ENCODE measurements at places on chromosomes 12 and 14.

GRCh38 chr12:114729731-114730130, 45.8 kb upstream of the TBX3 start:
- no peak for DNase-seq

- no peak for DNase-seq
Measured at GRCh38 chr14:91243074-91243471, 1.4 kb downstream of the GPR68 start.

DNA sequence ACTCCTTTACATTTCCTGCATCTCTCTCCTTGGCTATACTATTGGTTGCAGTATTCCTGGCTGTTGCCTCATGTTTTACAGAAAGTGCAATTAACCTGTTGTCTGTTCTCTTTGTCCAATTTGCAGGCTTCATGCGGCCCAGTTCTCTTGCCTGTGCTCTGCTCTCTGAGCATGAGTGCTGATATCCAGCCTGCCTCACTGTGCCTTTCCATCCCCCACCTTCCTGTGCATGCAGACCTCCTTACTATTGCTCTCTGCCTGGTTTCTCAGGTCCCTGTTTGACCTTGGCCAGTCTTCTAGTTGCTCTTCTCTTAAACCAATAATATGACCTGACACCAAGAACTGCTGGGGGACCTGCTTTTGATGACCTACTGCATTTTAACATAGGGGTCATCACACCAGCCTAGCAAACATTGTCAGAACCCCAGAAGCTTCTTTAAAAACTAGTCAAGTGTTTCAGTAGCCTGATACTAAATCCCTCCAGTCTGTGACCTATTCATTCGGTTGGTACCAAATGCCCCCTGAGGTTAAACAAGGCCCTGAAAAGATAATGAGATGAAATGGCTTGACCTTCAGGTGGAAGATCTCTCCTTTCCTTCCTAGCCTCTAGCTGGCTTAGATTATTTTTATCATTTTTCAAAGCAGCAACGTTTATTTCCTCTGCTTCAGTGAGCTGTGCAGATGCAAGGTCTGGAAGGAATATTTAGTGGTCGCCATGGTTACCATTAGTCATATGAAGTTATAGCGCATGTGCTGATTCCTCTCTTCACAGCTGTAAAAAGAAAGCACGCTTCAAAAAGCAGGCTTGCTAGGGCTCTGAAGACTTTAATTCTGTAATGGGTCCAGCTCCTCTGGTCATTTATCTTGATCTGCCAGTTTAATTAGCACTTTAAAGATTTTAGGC, 216.5 kb downstream of the PHLDA1 start:
- no peak for DNase-seq

DNA sequence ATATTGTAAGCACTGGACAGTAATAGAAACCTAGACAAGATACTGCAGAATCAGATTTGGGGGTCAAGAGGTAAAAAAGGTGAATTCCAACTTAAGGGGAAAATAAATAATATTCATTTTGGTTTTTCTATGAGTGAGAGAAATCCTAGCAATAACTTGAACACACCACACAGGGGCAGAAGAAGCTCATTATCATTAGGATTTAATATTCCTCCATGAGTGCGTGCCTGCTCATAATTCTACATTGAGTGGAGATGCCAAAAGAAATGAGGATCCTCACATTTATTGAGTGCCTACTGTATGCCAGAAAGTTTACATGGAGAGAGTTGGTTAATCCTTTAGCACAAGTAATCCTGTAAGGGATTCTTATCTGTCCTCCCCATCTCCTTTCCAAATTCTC, 40.5 kb upstream of the C14orf132 start:
- no peak for DNase-seq

DNA sequence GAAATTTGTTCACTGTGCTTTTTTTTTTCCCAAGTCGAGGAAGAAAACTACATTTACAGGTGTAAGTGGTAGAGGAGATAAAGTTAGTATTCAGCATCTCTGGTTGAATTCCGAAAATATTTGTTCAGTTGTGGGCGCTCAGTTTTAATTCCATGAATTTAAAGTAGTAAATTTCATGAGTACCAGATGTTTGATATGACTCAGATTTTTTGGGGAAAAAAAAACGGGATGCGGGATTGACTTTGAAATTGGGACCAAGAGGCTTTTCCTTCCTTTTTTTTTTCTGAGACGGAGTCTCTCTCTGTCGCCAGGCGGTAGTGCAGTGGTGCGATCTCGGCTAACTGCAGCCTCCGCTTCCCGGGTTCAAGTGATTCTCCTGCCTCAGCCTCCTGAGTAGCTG, 1.6 kb downstream of the TULP3 start:
- DNase-seq: no peak

DNA sequence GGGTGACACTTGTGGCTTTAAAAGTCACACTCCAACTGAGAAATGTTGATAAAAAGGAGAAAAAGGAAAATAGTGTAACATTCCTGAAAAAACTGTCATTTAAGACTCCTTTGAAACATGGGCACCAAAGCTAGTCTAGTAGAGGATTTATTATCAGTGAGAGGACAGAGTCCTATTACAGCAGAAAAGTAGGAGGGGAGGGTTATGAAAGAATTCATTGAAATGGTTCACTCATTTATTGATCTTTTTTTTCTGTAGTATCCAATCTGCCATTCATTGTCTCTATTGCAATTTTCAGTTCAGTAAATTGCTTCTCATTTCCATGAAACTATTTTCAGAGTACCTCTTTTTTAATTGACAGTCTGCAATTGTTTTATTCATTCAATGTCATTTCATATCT, 25.4 kb downstream of the PPM1A start:
- DNase-seq: no peak

GRCh38 chr14:54446161-54446693, 5.1 kb upstream of the CNIH1 start:
- DNase-seq: no peak

GRCh38 chr12:107976331-107976730, 152.8 kb upstream of the WSCD2 start:
- no peak for DNase-seq

DNA sequence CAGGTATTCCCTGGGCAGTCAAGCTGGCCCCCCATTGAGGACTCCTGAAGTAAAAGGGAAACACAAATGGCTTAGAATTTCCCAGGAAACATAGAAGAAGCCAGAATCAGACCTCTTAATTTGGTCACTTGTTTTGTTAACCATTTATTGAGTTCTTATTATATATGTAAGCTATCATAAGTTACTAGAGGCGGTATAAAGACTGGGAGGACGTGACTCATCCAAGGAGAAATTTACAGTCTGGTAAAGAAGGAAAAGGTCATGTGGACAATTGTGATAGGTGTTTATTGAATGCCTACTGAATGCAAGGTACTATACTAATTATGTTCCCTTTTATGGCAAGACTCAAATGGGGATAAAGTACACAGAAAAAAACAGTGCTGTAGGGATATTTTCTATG, 146.7 kb downstream of the DYRK2 start:
- DNase-seq: no peak

DNA sequence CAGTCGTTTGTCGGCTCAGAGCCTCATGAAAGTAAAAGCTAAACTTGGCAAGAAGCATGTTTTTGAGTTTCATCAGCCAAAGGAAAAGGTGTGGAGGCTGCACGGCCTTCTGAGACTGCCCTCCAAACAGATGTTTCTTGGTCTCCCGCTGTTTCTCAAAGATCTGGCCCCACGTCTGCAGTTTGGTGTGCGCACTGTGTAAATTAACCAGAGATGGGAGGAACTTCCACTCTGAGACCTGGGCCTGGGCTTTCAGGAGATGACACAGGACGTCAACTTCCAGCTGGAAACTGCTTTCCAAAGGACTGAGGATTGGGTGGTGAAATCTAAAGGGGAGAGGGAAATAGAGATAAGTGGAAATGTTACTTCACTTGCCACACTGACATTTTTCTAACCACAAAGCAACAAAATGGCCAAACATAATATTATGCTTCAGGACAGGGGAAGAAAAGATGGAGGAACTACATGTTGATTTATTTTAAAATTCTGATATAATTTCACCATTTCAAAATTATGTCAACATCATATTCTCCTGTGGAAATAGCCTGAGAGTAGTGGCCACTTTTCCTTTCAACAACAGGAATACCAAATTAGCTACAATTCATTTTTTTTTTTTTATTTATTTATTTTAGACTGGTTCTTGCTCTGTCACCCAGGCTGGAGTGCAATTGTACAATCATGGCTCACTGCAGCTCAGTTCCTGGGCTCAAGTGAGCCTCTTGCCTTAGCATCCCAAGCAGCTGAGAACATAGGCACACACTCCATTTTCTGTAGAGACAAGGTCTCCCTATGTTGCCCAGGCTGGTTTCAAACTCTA, 27.6 kb downstream of the KICS2 start:
- DNase-seq: no peak

- no peak for DNase-seq
Measured at GRCh38 chr12:71460850-71461609, 21.4 kb downstream of the LGR5 start.

GRCh38 chr12:113075137-113075683, 18.7 kb downstream of the DTX1 start:
- DNase-seq: no peak

DNA sequence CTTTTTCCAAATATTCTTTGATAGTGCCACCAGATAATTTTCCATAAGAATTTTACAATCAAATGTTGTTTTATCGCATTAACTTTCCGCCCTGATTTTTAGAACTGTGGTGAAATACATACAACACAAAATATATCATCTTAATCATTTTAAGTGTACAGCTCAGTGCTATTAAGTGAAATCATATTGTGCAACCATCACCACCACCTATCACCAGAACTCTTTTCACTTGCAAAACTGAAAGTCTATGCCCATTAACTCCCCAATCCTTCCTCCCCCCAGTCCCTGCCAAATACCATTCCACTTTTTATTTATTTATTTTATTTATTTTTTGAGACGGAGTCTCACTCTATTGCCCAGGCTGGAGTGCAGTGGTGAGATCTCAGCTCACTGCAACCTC, 36.6 kb downstream of the CDKL1 start:
- no peak for DNase-seq

DNA sequence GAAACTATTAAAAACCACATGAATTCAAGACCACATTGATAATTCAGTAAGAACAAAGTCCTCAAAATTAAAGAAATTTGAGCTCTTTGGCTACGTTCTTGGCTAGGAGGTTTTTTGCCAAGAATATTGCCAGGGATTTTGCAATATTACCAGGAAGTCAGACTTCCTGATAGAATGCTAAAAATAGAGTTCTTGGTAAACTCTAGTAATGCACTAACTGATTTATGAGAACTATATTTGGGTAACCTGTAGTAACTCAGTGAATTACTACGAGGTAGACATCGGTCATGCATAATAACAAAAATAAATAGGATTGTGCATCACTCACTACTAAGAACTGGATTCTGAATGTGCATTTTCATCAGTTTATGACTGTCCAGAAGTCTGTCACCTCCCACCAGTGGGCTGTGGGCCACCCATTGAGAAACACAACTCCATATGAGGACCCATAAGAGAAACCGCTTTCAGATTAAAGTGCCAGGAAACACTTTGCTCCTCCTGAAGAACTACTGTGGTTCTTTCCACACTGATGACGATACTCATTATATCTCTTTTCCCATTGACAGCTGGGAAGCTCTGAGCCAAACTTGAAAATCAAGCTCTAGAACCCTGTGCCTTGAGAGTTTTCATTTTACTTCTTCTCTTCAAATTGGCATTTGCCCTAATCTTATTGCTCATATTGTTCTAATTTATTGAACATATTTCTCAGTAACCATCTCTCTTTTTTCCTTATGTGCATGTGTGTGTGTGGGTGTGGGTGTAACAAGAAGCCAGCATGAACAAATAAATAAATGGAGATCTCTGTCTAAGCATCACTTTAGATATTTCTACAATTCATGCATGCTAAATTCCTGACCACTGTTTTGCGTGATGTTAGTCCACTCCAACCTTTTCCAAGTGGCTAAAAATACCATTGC, 116.6 kb downstream of the BCL11B start:
- DNase-seq: no peak

- DNase-seq: no peak
Measured at GRCh38 chr12:88625356-88625755, 45.1 kb upstream of the KITLG start.

- DNase-seq: peak; percentile 87
Measured at GRCh38 chr12:119153477-119154434, 25.0 kb upstream of the HSPB8 start.

- no peak for DNase-seq
Measured at GRCh38 chr14:52835122-52835903, 43.9 kb upstream of the GNPNAT1 start.

- DNase-seq: no peak
Measured at GRCh38 chr14:68658029-68658509, 134.8 kb downstream of the ZFP36L1 start.

GRCh38 chr12:129607301-129607700, 296.5 kb downstream of the TMEM132D start:
- DNase-seq: peak; percentile 71

DNA sequence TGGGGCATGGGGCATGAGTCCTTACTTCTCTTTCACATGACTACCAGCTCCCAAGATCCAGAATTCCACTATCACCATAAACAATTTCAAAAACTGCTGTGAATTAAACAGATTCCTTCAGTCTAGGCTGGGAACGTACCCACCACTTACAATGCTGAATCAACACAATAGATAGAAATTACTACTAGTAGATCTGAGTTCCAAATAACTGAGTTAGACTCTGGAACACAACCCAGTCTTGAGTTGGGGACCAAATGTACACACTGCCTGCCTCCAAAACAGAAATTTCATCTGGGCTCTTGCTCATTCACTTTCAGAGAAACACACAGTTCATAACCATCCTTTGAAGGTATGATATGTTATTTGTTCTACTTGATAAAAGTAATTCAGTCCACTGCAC, 8.9 kb downstream of the CORO1C start:
- DNase-seq: no peak

DNA sequence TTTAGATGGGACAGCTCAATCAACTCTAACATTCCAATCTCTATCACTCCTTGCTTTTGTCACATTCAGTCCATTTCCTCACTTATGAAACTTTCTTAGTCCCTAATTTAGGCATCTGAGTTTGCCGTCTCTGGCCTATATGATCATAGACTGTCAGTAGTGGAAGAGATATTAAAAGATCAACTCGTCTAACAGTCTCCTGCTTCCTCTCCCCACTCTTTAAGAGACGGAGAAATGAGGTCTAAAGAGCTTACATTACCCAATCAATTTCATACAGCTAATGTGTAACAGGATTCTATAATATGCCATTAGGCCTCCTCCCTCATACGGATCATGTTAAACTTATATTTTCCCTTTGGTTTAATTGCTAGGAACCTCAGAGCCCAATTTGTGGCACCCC, 6.5 kb upstream of the ATP23 start:
- no peak for DNase-seq

- DNase-seq: no peak
Measured at GRCh38 chr12:106883426-106883825, 72.3 kb upstream of the TMEM263 start.

DNA sequence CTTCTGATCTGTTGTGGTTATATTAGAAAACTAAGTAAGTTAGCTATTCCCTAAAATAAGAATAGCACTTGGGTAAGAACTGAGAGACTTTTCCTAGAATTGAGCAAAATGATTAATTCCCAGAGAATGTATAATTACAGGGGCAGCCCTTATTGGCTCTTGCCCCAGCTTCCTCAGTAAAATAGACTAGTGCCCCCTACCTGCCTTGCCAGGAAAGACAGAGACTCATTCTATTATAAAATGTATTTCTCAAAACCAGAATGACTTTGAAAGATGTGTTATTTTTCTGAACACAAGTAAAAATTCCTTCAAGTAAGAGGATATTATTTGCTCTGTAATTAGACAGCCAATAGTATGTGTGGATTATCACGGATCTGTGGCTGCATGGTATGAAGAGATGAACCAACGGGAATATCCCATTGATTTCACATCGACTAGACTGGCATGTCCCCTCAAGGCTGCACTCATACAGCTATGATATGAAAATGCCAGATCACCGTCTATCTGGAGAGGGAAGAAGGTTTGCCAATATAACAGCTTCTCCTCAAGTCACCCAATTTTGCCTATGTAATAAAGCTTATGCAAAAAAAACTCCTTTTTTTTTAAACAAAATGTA, 7.4 kb upstream of the GLRX5 start:
- no peak for DNase-seq

All from neuronal stem cell (in vitro differentiated cells).